NCI-H226 (cell line): ENCODE measurements at places on chromosomes 12 and 14.

DNA sequence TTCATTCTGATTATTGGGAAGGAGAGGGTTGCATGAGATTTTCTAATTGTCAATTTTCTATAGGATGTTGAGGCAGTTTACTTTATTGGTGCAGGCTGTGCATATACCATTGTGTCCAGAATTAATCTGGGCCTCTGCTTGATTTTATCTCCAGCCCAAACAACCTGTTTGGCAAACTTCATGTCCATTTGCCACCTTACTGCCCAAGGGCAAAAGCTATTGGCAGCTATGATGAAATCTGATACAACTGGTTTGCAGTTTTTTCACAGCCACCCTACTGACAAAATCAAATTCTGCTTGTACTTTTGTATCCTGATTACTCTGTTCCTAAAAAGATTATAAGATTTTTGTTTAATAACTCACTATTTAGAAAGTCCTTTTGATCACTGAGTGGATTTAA is 789.2 kb upstream of the FBXO33 start:
- no peak for DNase-seq

- DNase-seq, result no peak
Observed at GRCh38 chr12:117819160-117819559, 149.6 kb downstream of the KSR2 start.

DNA sequence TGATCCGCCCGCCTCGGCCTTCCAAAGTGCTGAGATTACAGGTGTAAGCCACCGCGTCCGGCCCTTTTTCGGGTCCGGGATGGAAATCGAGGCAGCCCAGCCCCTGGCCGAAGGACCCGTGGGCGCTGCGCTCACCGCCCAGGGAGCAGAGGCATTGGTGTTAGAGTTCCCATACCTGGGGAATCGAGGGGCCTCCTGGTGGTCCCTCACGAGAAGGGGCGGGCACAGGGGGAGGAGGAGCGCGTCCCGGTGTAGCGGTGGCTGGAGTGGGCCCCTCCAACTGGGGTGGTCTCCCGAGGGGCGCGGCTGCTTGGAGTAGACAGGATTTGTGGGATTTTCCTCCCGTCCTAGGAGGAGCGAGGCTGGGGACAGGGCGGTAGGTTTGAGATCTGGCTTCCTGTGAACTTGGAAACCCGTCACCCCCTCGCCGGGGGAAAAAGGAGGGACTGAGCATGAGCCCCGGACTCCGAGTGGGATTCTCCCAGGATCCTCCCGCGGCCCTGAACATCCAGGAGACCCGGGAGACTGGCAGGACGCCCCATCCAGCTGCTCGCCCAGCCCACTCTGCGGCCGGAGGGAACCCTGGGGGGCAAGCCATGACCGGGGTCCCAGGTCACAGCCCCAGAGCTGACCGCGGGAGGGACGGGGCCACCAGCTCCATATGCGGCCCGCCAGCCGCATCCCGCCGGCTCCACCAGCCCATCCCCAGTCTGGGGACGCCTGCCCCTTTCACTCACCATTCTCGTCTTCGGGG is 70.9 kb downstream of the ASCL4 start:
- no peak for DNase-seq

DNA sequence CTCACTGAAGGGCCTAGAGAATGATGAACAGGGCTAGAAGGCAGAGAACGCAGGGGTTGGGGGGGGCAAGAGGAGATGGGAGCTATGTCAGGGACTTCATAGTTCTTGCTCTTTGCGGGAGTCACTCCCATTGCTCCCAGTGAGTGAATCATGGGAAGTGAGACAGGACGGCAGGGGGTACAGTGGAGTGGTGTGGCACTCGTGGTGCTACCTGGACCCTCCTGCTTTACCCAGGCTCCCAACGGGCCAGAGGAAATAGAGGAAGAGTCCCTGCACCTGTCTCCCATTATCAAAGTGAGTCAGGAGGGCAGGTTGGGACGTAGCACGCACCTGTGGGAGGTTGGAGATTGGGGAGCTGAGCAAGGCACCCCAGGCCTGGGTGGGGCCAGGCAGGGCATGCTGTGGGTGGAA is 1.3 kb upstream of the KRT8 start:
- no peak for DNase-seq

- no peak for DNase-seq
Observed at GRCh38 chr14:64518229-64518628, 13.7 kb downstream of the ZBTB1 start.
